ENCODE measurements at places on chromosomes 12 and 14.

- DNase-seq: no peak
Measured at GRCh38 chr14:34580381-34580780, 40.9 kb upstream of the EAPP start.

DNA sequence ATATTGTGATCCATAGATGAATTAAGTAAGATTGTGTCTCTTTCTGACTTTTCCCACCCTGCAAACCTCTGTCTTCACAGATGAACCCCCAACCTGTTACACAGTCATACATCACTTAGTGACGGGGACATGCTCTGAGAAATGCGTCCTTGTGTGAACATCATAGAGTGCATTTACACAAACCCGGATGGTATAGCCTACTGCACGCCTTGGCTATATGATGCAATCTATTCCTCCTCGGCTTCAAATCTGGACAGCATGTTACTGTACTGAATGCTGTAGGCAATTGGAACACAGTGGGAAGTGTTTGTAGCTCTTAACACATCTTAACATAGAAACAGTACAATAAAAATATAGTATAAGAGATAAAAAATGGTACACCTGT is 7.4 kb upstream of the TESPA1 start:
- no peak for DNase-seq

DNA sequence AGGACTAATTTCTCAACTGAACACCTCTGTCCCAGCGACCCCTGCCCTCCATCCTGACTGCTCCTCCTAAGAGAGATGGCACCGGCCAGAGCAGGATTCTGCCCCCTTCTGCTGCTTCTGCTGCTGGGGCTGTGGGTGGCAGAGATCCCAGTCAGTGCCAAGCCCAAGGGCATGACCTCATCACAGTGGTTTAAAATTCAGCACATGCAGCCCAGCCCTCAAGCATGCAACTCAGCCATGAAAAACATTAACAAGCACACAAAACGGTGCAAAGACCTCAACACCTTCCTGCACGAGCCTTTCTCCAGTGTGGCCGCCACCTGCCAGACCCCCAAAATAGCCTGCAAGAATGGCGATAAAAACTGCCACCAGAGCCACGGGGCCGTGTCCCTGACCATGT is 756 bp downstream of the RNASE7 start:
- DNase-seq: peak; percentile 25

- no peak for DNase-seq
Measured at GRCh38 chr14:90483117-90483516, 86.3 kb downstream of the CALM1 start.

GRCh38 chr12:99110868-99111267 is 465.8 kb downstream of the APAF1 start:
- DNase-seq: no peak

DNA sequence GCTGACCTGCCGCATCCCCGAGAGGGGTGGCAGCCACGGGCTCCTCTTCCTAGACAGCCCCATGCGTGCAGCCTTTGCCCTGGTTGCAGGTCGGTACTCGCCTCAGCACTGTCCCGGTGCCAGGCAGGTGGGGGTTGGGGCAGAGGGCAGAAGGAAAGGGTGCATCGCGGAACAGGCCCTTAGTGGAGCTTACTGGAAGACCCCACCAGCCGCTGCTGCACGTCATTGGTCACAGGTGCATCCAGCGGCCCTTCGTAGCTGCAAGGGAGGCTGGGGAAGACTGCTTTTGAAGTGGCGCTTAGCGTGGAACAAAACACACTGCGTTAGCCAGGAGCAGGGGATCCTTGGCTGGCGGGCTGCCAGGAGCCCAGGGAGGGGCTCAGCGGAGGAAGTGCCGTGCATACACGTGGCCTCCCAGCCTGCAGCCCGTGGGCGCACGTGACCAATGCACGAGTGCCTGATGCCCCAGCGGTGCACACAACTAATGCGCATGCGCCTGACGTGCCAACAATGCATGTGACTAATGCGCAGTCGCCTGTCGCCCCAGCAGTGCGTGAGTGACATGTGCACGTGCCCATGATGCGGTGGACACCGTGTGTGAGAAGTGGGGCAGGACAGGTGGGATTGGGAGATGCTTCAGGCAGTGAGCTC is 5.0 kb upstream of the EP400 start:
- DNase-seq: no peak

Data from DMS79 treated with DMSO at 0.1 percent for 48 hours (cell line).